Large intestine (tissue), 12 donors: ENCODE measurements at places on chromosomes 1 and 21. TPM values are rescaled to one million over a fixed set of nuclear protein-coding genes. Genes with fewer than 3 reads are reported as not detected.

GRCh38 chr1:112464501-112464900, 44.3 kb upstream of the WNT2B start:
- no peaks in the 10 kb centered on the region for H3K36me3 ChIP-seq
- no peak overlapping the region for H3K27ac ChIP-seq
- H3K27me3 ChIP-seq = no peaks in the 10 kb centered on the region
- H3K4me3 ChIP-seq = no peak overlapping the region

- H3K4me3 ChIP-seq = peak overlapping the region; percentile 28
- H3K27ac ChIP-seq = no peak overlapping the region
- H3K36me3 ChIP-seq = no peaks in the 10 kb centered on the region
- peaks cover 3% of the 10 kb centered on the region for H3K4me1 ChIP-seq
These were observed 10.6 kb downstream of the CNR2 start for GRCh38 chr1:23902321-23903278.

GRCh38 chr1:153742411-153743142, 14.7 kb downstream of the INTS3 start:
- H3K36me3 ChIP-seq = peaks cover 63% of the 10 kb centered on the region
- no peak overlapping the region for H3K27ac ChIP-seq
- H3K4me1 ChIP-seq = peaks cover 12% of the 10 kb centered on the region
- DNase-seq = no peak
- H3K4me3 ChIP-seq = no peak overlapping the region

CFAP74 gene
- polyA plus RNA-seq = 1.4 TPM
